NCI-H187 treated with DMSO at 0.1 percent for 48 hours (cell line): ENCODE measurements at places on chromosomes 6 and 20.

DNA sequence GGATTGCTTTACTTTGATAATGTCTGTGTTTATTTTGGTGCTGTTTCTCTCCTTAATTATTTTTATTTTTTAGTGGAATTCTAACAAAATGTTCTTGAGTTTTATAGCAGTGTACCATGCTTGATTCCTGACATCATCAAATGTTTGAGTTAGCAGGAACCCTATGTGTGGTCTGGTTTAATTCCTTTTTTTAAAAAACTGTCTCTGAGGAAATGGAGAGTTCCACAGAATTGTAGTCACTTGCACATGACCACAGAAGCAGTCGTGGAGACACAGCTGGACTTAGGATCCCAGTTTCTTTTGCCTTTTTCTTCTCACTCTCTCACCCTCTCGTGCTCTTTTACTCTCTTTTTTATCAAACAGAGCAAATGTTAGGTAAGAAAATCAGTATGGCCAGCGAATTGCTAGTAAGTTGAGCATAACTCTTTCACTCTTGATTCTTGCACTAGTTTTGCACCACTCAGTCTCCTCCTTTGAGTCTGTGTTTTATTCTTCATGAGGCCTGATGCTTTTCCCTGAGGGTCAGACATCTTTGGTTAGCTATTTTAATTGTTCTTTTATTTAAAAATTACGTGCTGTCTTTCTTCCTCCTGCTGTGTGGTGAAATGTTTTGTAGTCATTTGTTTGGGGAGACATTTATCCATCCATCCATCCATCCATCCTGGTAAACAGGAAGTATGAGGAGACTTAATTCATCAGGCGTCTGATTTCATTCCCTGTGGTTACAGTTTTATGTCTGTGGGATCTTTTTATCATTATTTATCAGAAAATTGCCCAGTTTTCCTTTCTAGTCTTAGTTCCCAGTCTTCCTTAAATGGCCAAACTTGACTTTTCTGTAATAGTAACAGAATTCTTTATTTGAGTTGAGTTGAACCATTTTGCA, 83.0 kb downstream of the SCAF8 start:
- no peak for DNase-seq

GRCh38 chr6:138428944-138429598, 25.0 kb downstream of the HEBP2 start:
- no peak for DNase-seq

GRCh38 chr20:58892141-58892931, 39.8 kb downstream of the GNAS start:
- DNase-seq, result no peak

DNA sequence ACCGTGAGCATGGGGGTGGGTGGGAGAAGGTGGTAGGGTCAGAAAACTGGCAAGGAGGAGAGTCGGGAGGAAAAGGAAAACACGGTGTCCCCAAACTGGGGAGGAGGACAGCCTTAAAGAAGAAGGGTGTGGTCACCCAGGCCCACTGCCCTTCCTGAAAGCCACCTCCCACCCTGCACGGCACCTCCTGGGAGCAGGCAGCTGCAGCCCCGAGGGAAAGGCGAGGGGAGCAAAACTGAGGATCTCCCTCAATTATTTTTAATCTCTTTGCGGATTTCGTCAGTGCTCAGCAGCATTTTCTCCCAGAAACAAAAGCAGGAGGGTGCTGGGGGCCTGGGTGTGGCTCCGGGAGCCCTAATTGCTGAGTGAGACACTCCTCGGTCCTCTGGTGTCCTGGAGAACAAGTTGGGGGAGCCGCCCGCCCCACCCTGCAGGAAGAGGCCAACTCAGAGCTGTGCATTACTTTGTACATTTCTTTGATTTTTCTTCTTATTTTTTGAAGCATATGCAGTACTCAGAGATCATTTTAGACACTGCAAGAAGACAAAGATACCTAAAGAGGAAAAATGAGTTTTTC, 56.4 kb downstream of the RIOK1 start:
- DNase-seq, result no peak

DNA sequence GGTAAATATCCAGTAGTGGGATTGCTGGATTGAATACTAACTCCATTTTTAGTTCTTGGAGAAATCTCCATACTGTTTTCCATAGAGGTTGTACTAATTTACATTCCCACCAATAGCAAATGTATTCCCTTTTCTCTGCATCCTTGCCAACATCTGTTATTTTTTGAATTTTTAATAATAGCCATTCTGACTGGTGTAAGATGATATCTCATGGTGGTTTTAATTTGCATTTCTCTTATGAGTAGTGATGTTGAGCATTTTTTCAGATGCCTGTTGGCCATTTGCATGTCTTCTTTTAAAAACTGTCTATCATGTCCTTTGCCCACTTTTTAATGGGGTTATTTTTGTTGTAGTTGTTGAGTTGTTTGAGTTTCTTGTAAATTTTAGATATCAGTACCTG, 253.2 kb downstream of the HAO1 start:
- DNase-seq, result no peak

DNA sequence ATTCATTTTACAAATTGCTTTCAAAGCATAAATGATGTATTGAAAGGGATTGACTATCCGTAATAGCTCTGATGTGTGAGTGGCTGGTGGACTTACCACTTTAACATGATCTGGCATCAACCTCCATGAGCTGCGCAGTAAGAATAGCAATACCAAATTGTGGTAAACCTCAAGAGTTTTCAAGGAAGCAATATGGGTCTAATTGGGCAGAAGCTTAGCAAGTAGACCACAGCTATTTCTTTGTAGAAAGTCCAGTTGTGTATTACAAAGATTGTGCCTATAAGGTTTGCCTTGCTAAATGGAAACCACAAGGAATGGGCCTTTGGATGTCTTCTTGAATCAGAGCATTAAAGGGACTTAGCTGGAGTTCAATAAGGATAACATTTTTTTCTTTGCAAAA, 736.6 kb downstream of the KIF16B start:
- no peak for DNase-seq

- no peak for DNase-seq
Measured at GRCh38 chr6:123803504-123804013, at the start of gene NKAIN2. TSS of gene NKAIN2 (plus strand) at chr6:123803865.

DNA sequence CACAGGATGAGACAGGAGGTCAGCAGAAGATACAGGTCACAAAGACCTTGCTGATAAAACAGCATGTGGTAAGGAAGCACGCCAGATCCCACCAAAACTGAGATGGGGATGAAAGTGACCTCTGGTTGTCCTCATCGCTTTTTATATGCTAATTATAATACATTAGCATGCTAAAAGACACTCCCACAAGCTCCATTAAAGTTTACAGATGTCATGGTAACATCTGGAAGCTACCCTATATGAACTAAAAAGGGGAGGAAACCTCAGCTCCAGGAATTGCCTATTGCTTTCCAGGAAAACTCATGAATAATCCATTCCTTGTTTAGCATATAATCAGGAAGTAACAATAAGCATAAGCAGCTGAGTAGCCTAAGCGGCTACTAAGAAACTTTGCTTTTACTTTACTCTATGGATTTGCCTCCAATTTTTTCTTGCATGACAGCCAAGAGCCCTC, 8.4 kb upstream of the RIN2 start:
- no peak for DNase-seq

- no peak for DNase-seq
Measured at GRCh38 chr6:53925891-53926290, 131.1 kb downstream of the LRRC1 start.

- no peak for DNase-seq
Measured at GRCh38 chr6:166025149-166025898, 142.3 kb downstream of the TBXT start.

GRCh38 chr20:43287637-43288036, 97.9 kb upstream of the PTPRT start:
- DNase-seq, result no peak

DNA sequence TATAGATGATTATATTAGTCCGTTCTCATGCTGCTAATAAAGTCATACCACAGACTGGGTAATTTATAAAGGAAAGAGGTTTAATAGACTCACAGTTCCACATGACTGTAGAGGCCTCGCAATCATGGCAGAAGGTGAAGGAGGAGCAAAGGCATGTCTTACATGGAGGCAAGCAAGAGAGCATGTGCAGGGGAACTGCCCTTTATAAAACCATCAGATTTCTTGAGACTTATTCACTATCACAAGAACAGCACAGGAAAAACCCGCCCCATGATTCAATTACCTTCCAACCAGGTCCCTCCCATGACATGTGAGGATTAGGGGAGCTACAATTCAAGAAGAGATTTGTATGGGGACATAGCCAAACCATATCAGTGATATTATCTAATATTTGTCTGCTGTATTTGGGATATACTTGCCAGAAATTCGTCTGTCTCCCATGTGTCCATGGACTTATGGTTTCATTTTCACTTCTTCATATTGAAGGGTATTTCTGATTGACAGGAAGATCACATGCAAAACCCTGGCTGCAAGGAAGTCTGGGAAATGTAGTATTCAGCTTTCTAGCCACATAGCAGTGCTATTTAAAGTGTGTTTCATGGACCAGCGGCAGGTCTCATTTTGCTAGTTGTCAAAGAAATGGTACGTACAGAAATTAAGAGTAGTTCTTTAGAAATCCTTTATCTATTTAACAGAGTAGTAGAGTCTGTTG, 50.5 kb upstream of the PAK5 start:
- DNase-seq, result no peak

DNA sequence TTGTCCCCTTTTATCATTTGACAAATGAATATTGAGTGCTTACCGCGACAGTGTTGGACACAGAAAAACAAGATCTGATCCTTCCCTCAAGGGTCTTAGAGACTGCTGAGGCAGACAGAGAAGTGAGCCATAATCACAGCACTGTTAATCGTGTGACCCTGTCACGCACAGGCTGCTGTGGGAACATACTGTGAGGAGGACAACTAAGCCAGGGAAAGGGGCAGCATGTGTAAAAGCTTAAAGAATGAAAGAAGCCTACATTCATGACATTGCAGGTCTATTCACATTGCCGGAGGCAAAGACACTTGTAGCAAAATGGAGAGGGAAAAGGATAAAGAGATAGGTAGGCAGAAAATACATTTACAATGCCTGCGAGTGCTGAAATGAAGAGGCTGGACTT, 32.7 kb downstream of the TRDN start:
- DNase-seq, result no peak

DNA sequence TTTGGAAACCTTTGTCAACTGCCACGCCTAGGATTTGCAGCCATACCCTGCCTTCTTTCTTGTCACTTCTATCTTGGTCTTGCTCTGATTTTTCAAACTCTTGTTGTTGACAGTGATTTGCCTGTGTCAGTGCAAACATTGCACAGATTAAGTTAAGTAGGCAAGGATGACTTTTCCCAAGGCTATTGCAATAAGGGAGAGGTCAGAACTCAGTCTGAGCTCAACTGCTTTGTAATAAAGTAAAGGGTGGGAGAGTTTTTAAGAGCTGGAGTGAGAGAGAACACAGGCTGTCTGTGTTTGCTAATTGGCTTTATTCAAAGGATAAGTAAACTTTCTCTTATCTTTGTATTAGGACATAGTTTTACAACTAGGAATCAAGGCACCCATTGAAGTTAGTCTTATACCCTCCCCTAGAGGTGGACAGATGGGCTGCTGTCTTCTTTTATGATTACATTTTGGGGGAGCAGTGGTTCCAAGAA, 448.6 kb downstream of the PHF3 start:
- DNase-seq, result no peak

DNA sequence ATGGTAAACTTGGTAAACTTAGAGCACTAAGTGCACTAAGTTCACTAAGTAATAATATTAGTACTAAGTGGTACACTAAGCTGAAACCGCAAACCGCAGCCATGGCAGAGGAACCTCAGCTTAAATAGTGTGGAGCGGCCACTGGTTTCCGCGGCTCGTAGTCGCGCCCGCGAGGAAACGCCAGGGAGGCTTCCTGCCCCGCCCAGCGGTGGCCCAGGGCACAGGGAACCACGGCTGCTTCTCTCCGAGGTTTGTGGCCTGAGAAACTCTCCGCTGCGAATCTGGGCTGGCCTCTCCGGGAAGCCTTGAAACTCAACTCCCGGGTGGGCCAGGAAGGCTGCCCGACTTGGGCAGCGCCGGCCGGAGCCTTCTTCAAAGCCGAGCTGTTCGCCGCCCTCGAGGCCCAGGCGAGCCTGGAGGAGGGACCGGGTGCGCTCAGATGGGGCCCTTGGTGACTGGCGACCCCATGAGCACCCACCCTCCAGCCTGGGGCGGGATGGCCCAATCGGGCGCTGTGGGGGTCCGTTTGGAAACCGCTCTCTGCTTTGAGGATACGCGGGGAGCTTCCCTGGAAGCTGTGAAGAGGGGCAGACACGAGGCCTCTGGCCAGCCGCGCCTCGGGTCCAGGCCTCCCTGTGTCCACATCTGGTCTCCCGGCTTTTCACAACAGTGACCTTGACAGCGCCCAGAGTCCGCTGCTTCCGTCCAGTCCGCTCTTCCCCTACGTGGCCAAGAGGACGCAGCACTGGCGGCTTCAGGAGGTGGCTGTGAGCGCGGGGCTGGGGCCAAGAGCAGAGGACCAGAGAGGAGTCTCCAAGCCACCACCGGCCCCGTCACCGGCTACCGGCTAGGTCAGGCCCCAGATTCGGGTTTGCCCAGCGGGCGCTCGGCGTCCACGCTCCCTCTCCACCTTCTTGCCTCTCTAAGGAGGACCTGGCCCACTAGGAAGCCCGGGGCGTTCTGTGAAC, 25.4 kb upstream of the HLA-E start:
- DNase-seq, result no peak

DNA sequence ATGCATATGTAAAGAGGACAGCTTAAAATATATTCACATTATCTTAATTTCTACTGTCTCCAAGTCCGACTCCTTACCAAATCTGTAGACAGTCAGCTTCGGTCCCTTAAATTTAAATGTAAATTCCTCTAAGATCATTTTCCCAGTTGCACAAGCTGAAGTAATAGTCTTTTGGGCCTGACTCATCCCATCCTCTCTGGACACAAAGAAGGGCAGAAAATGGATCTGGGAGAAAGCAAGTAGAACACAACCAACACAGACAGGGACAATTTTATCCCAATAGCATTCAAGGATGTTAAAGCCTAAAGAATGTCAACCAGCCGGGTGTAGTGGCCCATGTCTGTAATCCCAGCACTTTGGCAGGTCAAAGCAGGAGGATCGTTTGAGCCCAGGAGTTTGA, 228.3 kb downstream of the ARHGAP18 start:
- DNase-seq, result no peak

- DNase-seq, result no peak
Measured at GRCh38 chr6:127972815-127973214, 72.0 kb upstream of the THEMIS start.

GRCh38 chr6:143397227-143398222, 53.0 kb downstream of the ADAT2 start:
- DNase-seq, result no peak

DNA sequence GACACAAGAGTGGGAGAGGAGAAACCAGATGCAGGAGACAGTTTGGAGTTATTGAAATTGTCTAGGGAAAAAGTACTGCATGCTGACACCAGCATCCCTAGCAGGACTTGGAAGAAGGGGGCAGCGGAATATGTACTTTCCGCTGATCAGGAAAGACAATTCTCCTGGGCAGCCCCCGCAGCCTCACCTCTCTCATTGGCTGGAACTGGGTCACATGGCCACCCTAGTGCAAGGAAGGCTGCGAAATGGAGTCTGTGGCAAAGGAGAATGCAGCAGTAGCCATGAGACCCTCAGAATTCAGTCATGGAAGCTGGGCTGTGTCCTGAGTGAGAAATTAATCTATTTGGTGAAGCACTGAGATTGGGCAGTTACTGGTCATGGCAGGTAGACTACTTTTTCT, 131.3 kb downstream of the CLIC5 start:
- DNase-seq, result no peak
